Activated CD8-positive, alpha-beta memory T cell treated with anti-CD3 and anti-CD28 coated beads for 1 hour (primary cell): ENCODE measurements at places on chromosomes 4 and X.

- no peak for DNase-seq
These were observed 18.6 kb downstream of the HELT start for GRCh38 chr4:185036842-185037241.

- DNase-seq: no peak
These were observed 134.2 kb downstream of the PTTG2 start for GRCh38 chr4:38094419-38094818.

DNA sequence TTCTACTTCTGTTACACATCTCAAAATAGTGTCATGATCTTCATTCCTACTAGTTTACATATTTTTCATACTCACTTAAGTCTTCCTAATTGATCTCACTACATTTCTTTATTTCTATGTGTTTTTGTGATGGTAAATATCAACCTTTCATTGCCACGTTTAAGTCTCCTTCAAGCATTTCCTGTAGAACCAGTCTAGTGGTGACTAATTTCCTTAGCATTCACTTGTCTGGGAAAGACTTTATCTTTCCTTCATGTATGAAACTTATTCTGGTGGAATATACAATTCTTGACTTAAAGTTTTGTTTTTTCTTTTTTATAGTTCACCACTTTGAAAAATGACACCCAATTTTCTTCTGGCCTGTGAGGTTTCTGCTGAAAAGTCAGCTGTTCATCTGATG, 181.4 kb upstream of the NEIL3 start:
- DNase-seq: no peak

DNA sequence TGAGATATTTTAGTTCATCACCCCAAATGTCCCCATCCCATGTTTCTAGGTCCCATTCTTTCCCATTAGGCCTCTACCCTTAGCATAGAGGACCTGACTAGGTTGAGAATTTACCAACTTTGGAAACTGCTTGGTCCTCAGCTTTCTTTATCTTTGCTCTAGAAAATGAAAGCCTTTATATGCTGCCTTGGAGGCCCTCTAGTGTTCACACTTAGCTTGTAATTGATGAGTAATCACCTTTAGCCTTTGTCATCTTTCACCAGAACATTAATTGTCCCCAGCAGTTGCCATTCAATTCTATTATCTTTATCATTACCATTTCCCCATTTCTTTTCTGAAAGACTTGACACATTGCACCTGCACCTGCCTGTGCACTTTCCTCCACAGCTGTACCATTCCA, 589.2 kb upstream of the NR3C2 start:
- no peak for DNase-seq

DNA sequence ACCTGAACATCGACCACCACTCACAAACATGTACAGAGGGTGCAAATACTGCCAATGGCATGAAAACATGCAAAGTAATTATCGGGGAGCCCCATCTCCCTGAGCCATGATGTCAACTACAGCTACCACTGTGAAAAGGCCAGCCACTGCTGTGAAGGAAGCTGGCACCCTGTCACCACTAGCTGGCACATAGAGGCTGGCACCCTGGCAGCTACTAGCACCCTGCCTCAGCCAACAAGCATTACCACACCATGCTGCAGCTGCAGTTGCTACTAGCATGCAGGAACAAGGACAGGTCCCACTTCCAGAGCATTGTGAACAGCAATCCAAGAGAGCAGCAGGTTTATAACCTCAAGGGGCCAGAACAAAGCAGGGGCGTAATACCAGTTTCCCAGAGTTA, 81.4 kb downstream of the PRR32 start:
- no peak for DNase-seq

DNA sequence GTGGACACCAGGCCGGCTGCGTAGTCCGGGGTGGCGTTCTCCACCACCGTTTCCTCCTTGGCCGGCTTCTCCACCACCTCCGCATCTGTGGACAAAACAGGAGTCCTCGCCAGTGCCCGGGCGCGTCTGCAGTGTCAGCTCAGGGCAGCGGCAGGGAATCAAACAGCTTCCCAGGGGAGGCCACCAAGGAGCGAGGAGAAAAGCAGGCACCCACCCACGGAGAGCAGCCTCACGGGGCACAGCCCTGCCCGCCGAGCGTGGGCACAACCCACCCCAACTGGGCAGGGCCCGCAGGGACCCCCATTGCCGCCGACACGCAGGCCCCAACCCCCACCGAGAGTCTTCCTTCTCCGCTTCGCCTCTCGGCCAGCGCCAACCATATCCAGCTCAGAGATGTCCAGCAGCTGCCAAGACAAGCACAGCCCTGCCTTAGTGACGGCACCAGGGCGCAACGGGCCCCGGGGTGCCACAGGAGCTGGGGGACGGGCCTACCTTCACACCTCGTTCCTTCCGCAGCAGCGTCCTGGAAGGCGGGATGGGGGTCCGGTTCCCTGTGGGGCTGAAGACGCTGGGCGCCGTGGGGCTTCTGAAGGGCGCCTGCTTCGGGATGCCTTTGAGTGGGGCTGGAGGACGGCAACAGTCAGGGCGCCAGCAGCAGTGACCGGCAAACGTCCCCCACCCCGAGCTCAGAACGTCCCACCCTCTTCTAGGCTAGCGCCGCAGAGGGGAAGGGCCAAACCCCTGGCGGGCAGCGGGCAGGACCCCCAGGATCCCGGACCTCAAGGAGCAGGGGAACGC, 22.8 kb downstream of the NELFA start:
- no peak for DNase-seq

DNA sequence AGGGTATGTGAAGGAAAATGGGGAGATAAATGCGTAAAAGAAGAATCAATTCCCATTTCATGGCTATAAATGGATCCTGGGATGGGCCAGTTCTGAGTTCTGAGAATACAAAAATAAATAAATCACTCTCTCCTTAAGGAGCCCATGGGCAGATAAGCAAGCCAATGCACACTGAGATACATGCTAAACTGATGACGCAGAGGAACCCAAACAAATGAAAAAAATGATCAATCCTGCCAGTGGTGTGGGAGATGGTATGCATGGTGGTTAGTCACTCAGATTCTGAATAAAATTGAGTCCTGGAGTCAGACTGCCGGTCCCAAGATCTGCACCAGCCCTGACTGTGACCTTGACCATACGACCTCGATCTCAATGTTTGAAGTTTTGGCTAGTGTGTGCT, 59.7 kb downstream of the NEIL3 start:
- no peak for DNase-seq

GRCh38 chr4:32455231-32455630, 1735.1 kb downstream of the PCDH7 start:
- no peak for DNase-seq

- no peak for DNase-seq
These were observed at the start of gene POF1B for GRCh38 chrX:85379174-85379907. Gene POF1B, minus strand, starts transcription at chrX:85379665. Its CDS starts 211 bp downstream, at chrX:85379454.

GRCh38 chrX:39984191-39984956, 113.4 kb downstream of the BCOR start:
- DNase-seq: no peak
